GM18507 (cell line): ENCODE measurements at places on chromosomes 12 and 14.

DNA sequence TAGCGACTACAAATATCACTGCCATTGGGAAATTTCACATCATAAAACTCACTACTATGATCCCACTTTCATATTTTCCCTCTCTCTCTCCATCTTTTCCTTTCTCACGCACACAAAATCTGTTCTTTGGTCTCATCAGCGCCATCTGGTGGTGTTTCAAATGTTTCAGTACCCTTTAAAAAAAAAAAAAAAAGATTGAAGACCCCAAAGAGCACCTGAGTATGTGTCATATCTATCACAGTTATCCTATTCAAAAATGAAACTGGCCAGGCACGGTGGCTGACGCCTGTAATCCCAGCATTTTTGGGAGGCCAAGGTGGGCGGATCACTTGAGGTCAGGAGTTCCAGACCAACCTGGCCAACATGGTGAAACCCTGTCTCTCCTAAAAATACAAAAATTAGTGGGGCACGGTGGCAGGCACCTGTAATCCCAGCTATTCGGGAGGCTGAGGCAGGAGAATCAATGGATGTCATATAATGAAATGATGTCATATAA, 72.4 kb downstream of the TTC9 start:
- DNase-seq: peak; percentile 28

DNA sequence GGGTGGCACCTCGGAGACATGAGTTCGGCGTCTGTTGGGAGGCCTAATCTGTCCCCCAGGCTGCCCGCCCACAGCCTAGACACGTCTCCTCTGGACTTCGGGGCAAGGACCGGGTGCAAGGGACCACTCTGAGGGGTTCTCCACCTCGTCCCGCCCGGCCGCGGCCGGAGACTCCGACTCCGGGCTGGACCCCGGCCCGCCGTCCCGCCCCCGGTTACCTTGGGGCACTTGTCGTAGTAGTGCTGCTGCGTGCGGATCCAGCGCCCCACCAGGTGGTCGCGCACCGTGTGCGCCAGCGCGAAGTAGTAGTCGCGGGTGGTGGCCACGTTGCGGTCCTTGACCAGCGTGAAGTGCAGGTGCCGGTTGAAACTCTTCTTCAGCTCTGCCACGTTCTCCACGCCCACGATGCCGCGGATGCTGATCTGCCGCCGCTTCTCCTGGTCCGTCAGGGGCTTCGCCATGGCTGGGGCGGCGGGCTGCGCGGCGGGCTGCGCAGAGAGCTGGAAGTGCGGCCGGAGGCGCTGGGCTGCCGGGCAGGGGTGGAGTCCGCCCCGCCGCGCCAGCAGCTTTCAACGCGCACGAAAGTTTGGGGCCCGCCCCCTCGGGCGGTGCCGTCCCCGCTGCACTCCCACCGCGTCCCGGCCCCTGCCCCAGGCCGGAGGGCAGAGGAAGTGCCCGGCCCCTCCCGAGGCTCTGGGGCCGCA, at the start of gene PYGL:
PYGL (minus strand) TSS at position 541 of the 704 bp plus-strand sequence; CDS start at position 461, 80 bp downstream.
- no peak for DNase-seq

- DNase-seq: no peak
Measured at GRCh38 chr12:59194794-59195193, 274.5 kb upstream of the LRIG3 start.

DNA sequence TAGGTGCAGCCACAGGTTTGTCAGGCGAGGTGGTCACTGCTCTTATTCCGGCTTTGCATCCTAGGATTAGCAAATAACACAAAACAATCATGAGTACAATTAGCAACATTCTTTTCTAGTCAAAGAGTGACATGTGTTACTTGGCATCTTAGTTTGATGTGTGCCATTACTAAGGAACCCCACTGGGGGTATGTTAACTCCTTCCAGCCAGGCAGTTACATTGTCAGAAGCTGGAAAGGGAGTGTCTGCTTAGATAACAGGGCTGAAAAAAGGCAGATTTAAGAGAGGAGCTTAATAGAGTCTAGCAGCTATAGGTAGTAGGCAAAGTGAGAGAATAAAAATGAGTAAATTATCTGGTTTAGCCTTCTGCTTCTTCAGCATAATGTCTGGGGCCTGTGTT, 30.5 kb upstream of the METAP2 start:
- DNase-seq: no peak

DNA sequence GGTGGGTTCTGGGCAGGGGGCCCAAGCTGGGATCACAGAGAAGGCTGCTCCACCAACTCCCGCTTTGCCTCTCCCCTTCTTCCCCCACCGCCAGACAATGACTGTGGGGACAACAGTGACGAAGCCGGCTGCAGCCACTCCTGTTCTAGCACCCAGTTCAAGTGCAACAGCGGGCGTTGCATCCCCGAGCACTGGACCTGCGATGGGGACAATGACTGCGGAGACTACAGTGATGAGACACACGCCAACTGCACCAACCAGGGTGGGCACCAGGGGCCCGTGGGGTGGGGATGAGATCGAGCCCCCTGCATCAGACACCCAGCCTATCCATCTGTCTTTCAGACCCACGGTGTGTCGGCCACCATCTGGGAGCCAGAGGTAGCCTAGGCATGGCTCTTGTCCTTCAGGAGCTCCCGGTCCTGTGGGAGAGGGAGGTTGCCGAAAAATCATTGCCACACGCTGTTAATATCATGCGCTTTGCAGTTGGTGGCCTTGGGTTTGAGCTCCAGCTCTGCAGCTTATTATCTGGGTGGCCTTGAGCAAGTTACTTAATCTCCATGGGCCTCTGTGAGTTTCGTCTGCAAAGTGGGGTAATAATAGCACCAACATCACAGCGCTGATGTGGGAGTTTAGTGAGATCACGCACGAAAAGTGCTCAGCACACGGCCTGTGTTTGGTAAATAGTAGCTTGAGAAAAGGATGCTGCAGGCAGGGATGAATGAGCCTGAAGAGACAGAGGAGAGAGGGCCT, 21.8 kb upstream of the LRP1-AS start:
- DNase-seq: no peak

DNA sequence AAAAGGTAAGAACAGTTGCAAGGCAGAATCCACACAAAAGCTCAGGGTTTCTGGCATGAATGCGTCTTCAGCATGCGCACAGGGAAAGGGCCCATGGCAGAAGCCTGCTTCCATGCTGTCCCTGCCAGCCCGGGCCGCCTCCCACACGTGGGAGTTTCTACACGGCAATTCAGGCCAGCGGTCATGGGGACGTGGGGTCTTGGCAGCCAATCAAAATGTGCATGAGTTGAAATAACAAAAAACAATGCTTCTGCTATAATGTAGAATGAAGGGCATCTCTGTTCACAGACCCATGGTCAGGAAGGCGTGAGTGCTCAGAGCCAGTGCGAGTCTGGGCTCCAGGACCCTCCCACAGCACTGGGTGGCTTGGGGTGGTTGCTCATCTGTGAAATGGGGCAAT, 28.6 kb downstream of the AMN start:
- DNase-seq: no peak

- no peak for DNase-seq
Measured at GRCh38 chr12:106645074-106645421, 62.2 kb downstream of the RFX4 start.

GRCh38 chr12:67650388-67651131, 2.0 kb downstream of the DYRK2 start:
- no peak for DNase-seq

GRCh38 chr14:100896369-100897060, 7.0 kb downstream of the RTL1 start:
- DNase-seq: no peak

GRCh38 chr12:98402091-98402490, 113.3 kb upstream of the TMPO start:
- no peak for DNase-seq

DNA sequence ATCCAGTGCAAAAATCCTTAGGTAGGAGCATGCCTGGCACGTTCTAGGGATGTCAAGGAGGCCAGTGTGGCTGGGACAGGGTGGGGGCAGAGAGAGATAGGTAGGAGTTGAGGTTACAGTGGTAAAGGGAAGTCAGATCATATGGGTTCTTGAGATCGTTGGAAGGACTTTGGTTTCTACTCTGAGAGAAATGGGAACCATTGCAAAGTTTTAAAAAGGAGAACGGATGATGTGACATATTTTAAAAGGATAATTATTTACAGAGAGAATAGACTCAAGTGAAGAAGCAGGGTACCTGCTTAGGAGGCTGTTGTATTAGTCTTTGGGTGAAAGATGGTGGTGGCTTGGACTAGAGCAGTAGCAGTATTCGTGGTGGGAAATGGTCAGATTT, 47.6 kb upstream of the ATP2B1 start:
- no peak for DNase-seq

DNA sequence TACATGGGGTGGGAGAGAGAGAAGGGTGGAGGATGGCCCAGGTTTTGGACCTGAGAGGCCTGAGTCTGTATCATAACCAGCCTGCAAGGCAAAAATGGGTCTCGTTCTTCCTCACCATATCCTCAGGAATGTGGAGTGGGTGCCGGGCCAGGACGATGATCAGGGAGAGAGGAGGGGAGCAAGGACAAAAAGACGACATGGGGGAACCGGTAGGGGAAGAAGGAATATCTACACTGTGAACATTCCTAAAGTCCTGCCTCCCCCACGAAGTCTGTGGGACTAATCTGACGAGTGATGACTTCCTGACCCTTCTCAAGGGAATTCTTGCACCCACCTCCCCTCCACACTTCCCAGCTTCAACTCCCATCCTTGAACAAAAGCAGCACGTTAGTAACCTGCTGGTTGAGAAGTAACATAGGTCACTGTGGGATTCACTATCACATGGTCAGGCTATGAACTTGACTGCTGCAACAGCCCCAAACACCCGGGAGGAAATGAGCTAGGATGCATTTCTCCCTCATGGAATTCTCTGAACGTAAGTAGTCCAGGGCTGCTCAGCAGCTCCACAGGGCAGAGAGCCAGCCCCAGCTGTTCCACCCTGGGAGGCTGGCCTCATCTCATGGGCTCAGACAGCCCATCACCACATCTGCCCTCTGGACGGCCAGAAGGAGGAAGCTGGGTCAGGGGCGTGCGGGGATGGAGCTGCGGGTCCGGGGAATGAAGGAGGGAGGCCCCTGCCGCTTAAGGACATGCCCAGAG, 36.8 kb upstream of the VWF start:
- DNase-seq: no peak

- DNase-seq: no peak
Measured at GRCh38 chr12:34393086-34393820, 371.0 kb downstream of the ALG10 start.

DNA sequence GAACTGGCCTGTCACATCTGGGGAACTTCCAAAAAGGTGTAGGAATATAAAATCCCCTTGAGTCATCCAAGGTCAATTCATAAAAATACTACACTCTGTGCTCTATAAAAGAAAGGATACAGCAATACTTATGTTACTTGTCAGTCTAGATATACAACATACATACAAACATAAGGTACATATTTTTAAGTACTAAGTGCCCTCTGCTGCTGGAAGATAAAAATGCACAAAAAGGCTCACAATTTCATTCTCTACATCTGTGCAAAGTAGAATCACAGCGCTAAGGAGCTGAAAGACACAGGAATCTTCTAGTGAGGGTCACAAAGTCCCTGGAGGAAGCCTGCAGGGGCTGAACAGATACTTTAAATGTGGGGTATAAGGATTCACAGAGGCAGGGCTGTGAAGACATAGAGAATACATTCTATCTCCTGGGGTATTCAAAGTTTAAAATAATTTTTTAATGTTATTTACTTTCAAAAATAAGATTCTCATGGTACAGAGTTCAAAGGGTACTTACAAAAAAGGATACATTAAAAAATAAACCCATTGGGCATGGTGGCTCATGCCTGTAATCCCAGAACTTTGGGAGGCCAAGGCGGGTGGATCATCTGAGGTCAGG, 10.2 kb upstream of the GOLGA5 start:
- DNase-seq: no peak

GRCh38 chr14:28762955-28763326, 3.6 kb upstream of the FOXG1 start:
- DNase-seq: no peak

DNA sequence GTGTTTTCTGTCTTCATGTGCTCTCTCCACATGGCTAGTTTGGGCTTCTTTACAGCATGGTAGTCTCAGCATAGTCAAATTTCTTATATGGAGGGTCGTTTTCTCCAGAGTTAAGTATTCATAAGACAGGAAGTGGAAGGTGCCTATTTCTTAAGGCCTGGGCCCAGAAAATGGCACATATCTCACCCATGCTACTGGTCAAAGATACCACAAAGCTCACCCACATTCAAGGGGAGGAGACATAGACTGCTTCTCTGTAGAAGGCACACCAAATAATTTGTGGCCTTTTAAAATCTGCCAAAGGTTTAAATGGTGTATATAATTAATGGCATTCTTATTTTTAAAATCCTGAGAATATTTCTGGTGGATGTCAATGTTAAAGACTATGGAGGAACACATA, 44.8 kb downstream of the CCDC91 start:
- DNase-seq: no peak
